ENCODE measurements at places on chromosomes 1 and 21.

- no peak for DNase-seq
Observed at GRCh38 chr1:60562740-60563139, 489.2 kb upstream of the C1orf87 start.

DNA sequence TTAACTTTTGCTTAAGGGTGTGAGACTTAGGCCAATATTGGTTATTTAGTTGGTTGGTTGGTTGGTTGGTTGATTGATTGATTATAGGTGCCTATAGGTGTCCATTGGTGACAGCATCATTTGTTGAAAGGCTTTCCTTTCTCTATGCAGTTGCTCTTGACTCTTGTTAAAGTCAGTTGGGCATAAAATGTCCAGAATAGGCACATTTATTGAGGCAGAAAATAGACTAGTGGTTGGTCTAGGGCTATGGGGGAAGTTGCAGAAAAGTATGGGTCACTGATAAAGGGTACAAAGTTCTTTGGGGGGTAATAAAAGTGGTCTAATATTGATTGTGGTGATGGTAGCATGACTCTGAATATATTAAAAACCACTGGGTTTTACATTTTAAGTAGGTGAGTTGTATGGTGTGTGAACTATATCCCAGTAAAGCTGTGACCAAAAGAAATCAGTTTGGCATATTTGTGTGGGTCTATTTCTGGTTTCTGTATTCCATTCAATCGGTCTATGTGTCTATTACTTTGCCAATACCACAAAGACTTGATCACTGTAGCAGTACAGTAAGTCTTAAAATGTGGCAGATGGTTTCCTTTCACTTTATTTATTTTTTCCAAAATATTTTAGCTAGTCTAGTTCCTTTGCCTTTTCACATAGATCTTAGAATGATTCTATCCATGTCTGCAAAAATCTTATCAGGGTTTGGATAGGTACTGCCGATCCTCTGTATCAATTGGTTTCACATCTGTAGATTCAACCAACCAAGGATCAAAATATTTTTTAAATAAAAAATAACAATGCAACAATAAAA, 63.0 kb downstream of the ATP1A1 start:
- DNase-seq, result no peak

DNA sequence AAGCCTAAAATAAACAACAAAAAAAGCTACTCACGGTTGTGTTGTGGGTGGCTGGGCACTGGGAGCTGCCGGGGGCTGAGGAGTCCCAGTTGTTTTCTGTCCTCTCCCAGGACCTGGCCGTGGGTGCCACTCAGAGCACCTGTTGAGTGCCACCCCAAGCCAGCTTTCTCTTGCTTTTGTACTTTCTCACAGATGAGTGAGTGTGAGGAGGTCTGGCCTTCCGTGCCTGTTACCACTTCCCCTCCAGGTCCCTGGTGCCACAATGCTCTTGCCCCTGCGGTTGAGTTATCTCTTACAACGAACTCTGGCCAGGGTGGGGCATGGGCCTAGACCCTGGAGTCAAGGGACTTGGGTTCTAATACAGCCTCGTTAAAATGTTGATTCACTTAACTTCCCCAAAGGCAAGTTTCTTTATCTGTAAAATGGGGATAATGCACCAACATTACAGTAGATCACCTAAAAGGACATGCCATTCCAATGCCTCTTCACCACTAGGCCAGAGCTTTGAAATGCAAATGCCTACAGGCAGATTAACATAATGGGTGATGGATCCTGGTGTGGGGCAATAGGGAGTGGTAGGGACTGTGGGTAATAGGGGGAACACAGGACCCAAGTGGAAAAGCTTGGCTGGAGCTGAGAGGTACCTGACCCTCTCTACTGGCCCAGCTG, at the start of gene CNR2:
Gene CNR2, minus strand, starts transcription at position 151 of the 669 bp plus-strand sequence. CDS start 37,745 bp downstream, outside the sequence.
- no peak for DNase-seq

- no peak for DNase-seq
Observed at GRCh38 chr1:111786669-111787207, 31.0 kb downstream of the DDX20 start.

- no peak for DNase-seq
Observed at GRCh38 chr1:228030451-228031201, 23.8 kb downstream of the WNT3A start.

DNA sequence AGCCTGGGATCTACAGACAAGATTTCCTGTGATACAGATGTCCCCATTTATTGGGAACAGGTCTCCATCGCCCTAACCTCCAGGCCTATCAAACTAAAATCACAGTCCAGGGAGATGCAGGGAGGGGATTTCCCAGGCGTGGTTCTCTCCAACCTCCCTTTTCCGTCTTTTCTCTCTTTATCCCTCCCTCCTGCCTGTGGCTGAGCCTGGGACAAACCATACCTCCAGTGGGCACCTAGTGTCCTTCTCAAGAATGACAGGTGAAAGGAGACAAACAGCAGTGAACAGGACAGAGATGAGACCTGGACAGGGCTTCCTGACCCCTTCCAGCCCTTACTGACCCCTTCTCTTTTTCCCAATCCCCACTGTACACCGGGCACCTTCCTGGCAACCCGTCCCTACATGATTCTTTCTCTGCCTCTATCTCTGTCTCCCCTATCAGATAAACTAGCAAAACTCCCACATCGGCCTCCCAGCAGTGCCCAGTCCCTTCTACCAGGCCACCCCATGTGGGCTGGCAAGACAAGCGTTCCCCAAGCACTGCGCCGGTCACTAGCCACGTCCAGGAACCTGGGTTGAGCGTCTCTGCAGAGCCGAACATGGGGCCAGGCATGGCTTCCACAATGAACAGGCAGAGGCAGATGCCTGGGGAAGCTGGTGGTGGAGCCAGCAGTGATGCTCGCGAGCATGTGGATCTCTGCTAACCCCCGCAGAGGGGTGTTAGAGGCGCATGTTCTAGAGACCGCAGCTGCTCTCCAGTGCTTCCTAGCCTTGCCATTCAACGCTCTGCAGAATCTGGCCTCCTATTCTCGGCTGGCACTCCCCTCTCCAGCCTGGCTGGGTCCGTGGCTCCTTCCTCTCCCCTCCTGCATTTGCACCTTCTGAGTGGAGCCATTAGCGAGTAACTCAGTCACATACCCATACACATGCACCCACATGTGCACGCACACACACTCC, 54.7 kb downstream of the ELK4 start:
- DNase-seq, result no peak

- DNase-seq, result no peak
Observed at GRCh38 chr1:239011382-239011781, 375.0 kb upstream of the CHRM3 start.

DNA sequence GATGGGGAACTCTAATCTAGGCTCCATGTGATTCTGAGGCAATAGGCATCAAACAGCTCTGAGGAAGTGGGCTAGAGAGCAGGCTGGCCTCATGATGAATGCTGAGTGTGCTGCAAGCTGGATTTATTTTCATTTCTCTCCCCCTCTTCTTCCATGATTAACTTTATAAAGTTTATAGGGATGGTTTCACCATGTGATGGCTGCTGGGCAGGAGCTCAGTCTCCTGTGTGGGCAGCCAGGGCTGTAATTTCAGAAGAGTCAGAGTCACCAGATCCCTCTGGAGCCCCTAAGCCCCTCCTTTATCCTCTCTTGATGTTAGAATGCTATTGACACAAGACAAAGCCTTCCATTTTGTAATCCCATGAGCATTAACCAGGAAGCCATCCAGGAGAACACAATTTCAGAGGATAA, 143.6 kb downstream of the CNIH3 start:
- no peak for DNase-seq

GRCh38 chr1:40174788-40175187, 13.6 kb downstream of the RLF start:
- no peak for DNase-seq

DNA sequence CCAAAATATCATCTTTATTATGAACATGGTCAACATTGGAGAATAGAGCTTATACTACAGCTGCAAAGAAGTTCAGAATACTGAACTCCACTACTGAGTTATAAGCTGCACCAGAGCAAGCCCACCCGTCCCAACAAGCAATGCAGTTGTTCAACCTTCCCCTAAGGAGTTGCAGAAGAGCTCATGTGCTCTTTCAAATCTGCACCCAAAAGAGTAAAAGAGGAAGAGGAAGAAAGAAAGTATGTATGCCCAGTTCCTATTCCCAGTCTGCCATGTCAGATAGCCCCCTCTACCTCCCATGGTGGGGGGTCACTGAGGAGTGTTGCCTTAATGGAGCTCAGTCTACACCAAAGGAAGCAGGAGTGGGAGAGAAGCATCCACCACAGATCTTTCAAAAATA, 6.9 kb downstream of the C1orf162 start:
- DNase-seq, result no peak

All from SK-N-MC (cell line).